NCI-H2081 treated with DMSO at 0.1 percent for 48 hours (cell line): ENCODE measurements at places on chromosomes 3 and 15.

GRCh38 chr3:50950591-50950990 is 275.9 kb downstream of the DOCK3 start:
- no peak for DNase-seq

- no peak for DNase-seq
These were observed 19.2 kb downstream of the MNS1 start for GRCh38 chr15:56445746-56446145.

DNA sequence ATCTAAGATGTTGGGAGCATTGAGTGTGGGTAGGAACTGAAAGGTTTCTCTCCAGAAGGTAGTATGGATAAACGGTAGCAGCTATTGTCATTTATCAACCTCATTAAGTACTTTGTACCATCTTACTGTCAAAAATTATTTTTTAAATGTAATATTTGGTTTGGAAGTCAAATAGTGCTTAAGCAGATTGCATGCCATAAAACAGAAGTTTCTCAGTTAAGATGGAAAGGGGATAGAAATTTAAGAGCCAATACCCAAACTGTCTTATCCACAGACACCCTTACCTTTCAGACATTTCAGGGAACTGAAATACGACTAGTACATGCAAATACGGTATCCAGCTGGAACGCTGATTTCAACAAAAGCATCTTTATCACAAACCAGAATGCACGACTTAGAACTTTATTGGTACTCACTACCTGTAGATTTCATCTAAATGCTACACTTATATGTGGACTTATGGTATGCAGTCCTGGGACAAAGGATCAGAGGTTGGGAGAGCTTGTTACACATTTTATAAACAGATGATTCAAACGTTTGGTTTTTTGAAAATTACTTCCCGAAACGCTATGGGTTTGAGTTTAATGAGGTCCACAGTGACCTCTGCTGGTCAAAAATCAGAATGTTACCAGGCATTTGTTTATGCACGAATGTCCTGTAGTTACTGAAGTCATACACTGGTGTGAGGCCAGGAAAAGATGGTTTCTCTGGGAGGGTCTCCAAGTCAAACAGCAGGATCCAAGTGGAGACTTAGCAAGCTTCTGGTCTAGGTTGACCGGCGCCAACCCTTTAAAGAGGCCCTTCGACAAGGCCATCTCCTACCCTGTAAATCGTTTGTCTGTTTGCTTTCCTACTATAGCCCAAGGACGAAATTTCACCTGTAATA is 45.7 kb upstream of the DUT start:
- peak; percentile 64 for DNase-seq

- DNase-seq = no peak
These were observed 27.3 kb upstream of the SPTBN5 start for GRCh38 chr15:41921167-41921566.

- no peak for DNase-seq
These were observed 4.0 kb upstream of the WDR49 start for GRCh38 chr3:167657684-167658225.

DNA sequence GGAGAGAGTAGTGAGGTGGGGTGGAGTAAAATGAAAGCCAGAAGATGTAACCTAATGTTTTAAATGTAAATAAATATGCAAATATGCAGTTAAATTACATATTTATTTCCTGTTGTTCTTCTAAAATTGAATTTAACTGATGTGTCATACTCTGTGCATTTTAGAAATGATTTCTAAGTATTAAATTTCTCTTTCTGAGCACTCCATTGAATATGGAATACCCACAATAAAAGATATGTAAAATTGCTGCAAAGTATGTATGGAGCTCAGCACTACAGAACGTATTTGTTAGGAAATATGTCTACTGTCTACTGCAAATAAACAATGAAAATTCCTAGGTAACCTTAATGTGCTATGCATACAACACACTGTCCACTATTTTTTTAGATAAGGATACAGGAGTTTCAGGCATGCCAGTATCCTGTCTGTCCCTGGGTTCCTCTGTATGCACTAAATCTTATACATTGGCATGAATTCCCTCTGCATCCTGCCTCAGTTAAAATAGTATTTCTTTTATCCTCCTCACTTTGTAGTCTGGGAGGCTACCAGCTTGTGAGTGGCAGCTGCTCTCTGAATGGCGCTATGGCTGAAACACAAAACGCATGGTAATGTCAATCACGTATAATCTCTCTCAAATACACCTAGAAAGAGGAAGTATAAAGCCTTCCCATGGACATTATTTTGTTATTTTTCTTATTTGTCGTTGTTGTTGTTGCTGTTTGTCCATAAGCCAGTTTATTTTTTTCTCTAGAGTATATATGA is 579.5 kb downstream of the PYDC2 start:
- no peak for DNase-seq

- no peak for DNase-seq
These were observed 8.8 kb upstream of the NMD3 start for GRCh38 chr3:161212171-161212771.

GRCh38 chr3:115062412-115062956 is 84.6 kb downstream of the ZBTB20 start:
- no peak for DNase-seq

DNA sequence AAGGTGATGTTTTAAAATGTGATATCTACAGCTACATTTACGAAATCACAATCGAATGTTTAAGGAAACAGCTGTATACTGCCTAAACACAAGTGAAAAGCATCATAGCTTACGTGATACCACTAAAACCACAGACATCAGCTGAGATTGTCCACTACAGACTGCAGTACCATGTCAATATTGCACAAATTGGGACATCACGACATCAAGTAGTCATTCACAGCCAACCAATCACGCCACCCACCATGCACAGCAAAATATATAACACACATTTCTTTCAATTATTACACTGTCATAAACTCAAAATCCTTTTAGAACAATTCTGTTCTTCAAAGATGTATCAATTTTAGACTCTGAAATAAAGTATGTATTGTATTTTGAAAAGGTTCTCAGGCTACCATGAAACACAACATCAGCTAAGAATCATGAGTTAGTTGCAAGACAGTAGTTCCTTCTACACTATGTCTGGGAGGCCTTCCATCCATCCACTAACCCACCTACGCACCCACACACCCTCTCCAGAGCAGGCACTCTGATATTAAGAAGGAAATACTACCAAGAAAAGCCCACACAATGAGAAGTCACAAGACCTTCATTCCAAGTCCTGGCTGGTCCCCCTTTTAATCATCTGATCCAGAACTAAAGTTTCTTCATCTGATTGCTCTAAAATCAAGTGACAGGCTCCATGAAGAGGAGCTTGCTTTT is 3.1 kb downstream of the DMXL2 start:
- no peak for DNase-seq

DNA sequence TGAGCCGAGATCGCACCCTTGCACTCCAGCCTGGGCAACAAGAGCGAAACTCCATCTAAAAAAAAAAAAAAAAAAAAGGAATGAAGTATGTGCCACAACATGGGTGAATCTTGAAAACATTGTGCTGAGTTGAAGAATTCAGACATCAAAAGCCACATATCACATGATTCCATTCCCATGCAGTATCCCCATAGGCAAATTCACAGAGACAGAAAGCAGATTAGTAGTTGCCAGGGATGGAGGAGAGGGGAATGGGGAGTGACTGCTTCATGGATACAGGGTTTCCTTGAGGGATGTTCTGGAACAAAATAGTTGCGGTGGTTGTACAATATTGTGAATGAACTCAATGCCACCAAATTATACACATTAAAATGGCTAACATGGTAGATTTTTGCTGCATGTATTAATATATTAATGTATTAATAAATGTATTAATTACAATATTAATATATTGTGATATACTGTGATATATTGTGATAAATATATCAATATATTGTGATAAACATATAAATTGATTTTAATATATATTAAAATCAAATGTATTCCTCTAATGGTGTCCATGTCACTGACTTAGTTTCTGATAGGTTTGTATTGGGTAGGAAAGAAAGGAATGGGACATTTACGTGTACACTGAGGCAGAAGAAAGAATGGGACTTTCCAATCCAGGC is 34.9 kb downstream of the SMAD3 start:
- no peak for DNase-seq

GRCh38 chr3:197926418-197926817 is 23.6 kb upstream of the RPL35A start:
- no peak for DNase-seq

GRCh38 chr3:112333002-112333380 is at the start of gene CD200:
Gene CD200, plus strand, starts transcription at chr3:112333156. Its CDS starts 57 bp downstream, at chr3:112333213.
- DNase-seq = peak; percentile 15

GRCh38 chr3:29240248-29240647 is 40.6 kb upstream of the RBMS3 start:
- no peak for DNase-seq

GRCh38 chr15:100191161-100191560 is 150.6 kb downstream of the ADAMTS17 start:
- no peak for DNase-seq

DNA sequence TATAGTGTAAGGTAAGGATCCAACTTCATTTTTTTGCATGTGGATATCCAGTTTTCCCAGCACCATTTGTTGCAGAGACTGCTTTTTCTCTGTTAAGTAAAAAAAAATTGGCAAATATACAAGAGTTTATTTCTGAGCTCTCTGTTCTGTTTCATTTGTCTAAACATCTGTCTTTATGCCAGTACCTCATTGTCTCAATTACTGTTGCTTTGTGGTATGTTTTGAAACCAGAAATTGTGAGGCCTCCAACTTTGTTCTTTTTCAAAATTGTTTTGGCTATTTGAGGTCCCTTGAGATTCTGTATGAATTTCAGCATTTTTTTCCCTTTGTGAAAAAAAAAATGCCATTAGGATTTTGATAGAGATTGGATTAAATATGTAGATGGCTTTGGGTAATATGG is 150.5 kb downstream of the MINAR1 start:
- no peak for DNase-seq

DNA sequence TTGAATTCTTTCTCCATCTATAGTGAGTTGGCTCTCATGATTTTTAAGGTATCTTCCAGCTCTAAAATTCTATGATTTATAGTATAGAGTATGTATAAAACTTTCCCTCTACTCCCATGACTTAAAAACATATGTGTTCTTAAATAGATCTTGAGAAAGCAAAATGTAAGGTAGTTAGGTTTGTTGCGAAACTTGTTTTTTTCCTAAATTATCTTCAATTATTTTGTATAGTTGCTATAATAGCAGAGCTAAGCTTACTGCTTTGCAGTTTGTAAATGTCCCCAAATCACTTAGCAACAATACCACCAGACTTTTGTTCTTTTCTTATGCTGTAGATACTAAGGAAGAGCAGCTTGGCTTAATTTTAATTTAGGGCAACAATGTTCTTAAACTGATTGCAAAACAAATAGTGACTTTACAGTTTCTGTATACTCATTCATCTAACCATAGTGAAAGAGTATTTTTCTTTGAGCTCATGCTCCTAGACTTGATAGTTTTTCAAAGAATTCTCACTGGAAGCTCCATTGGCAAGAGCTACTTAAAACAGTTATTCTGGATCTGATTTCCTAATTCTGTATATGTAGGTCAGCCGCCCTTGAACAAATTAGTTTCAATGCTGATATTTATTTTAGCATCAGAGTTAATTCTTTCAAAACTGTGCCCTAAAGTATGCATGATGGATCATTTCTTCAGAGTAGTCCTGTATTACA is 61.2 kb downstream of the LYSMD4 start:
- no peak for DNase-seq

DNA sequence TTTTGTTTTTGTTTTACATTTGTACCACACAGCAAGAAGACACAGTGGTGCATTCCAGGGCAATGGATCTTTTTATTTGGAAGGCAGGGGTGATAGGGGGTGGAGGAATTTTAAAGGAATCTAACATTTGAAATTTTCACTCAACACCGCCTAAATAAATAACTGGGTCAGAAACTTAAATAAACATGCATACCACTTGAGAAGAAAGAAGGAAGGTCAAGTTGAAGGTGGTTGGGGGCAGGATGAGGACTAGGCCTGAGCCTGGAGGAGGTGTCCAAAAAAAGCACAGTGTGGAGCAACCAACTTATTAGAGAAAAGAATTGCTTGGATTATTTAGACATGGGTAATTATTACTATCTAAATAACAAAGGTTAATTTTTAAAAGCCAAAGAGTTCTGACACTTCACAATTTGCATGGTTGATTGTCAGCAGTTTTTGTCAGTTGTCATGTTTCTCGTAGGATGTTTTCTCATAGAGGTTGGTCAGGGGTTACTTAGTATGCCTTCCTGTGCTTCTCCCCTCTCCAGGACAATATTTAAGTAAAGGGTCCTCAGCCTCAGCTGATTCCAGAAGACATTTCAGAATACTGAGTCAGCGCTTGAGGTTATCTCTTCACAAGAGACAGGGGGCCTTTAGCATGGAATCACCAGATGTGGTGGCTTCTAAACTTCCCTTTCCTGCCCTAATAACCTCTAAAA is 173.7 kb upstream of the SLC2A2 start:
- no peak for DNase-seq
